Activated naive CD8-positive, alpha-beta T cell treated with anti-CD3 and anti-CD28 coated beads for 36 hours (primary cell): ENCODE measurements at places on chromosomes 3 and 15.

DNA sequence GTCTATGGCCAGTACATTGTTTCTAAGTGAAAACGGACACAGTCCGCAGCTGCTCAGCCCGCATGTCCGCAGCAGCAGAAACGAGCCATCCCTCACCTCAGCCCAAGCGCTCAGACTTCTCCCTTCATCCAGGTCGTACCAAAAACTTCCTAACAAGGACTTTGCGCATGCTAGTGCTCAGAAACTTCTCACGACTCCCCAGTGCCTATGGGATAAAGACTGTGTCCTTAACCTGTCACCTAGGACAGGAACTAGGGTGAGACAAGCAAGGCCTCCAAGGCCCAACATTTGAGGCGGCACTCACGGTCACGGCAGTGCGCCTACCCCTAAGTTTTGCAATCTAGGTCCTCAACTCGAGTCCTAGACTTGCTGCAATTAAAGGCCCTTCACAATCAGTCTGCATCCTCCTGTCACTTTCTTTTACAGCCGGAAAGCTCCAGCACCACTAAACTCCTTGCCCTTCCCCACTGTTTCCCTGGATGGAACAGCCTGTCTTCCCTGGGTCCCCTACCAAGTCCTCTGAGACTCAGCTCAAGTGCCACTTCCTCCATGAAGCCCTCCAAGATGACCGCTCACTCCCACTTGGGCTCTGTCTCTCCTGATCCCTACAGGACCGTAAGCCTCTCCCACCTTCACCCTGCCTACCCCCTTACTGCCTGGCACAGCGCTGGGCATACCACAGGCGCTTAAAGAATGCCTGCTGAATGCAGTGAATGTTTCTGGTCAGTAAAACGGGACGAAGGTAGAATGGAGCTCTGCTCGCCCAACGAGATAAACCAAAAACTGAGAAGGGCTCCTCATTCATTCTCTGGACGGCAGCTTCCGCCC is 1.2 kb downstream of the CLN6 start:
- no peak for DNase-seq

GRCh38 chr15:64841060-64841343 is 713 bp upstream of the PLEKHO2 start:
- no peak for DNase-seq

GRCh38 chr3:4990069-4990468 is 10.8 kb downstream of the BHLHE40 start:
- no peak for DNase-seq

- no peak for DNase-seq
Observed at GRCh38 chr15:78085928-78086327, 6.4 kb upstream of the SH2D7 start.

GRCh38 chr3:106440672-106441071 is 571.9 kb upstream of the CBLB start:
- no peak for DNase-seq

DNA sequence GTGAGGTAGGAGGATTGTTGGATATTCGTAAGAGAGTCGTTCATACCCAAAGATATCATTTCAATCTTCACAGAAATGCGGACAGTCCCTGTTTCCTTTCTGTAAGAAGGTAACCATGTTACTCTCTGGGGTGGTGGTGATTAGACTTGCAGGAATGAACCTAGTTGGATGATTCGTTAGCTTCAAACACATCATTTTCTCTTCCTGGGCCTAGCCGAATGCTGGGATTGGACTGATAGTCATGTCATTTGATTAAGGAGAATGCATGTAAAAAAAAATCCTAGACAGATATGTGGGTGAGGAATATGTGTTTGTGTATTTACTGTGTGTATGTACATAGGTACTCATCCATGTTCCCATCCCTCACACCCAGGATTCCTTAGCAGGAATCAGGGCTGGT is 12.4 kb downstream of the SLCO3A1 start:
- DNase-seq: no peak

- DNase-seq: no peak
Observed at GRCh38 chr3:35028157-35028556, 611.2 kb upstream of the ARPP21 start.

GRCh38 chr15:71088155-71088554 is 27.1 kb upstream of the THSD4 start:
- no peak for DNase-seq

GRCh38 chr3:117562000-117562399 is 852.4 kb downstream of the TUSC7 start:
- DNase-seq: no peak

DNA sequence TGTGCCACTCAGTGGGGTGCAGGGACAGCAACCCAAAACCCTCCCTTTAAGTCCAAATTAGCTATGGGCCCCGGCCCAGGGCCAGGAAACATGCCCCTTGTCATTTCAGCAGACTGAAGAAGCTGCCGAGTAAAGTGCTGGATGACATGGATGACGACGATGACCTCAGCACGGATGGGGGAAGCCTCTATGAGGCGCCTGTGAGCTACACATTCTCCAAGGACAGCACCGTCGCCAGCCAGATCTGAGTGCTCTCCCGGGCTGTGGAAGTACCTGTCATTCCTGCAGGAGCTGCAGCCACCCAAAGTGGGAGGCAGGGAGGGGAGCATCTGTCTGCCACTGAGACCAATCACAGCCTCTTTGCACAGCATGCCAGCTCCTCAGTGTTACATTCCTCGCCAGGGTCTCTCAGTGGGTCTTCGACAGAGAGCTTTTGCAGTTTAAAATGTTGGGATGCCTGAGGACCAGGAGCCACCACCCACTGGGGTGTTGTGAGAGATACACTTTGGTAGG is 44.4 kb upstream of the MYZAP start:
- no peak for DNase-seq

DNA sequence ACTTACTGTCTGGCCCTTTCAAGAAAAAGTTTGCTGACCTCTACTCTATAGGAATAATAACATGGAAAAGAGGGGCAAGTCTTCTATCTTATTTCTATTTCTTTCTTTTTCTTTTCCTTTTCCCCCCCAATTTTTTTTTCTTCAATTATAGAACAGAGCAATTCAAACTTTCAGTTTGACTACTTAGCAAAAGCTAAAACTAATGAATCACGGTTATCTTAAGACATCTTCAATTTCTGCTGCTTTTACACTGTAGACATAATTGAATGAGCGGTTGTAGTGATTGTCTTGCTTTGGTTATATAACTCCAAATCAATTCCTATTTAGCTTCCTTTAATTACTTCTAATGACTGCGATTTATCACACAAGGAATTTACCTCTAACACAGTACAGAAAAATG is 74.3 kb upstream of the P2RY1 start:
- no peak for DNase-seq

GRCh38 chr3:58055314-58055713 is 47.1 kb downstream of the FLNB start:
- DNase-seq: no peak

DNA sequence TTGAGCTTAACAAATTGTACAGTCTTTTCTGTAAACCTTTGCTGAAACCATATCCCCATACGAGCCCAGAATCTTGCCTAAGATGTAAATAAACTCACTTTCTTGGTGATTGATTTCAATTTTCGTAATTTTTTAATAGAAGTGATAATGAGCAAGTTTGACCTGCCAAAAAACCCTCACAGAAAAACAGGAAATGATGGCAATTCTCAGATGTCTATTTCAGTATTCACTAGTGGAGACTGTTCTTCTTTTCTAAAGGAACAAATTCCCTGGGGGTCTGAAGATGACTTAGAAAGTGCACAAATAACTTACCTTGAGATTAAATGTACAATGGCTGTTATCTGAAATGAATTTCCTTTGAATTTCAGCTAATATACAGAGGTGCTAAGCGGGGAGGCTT is 116.5 kb upstream of the CMC1 start:
- no peak for DNase-seq

GRCh38 chr3:18012436-18012835 is 270.0 kb upstream of the TBC1D5 start:
- no peak for DNase-seq

GRCh38 chr3:130276203-130276803 is 69.2 kb upstream of the COL6A5 start:
- DNase-seq: no peak

- no peak for DNase-seq
Observed at GRCh38 chr15:89785774-89786140, 9.6 kb downstream of the MESP2 start.

DNA sequence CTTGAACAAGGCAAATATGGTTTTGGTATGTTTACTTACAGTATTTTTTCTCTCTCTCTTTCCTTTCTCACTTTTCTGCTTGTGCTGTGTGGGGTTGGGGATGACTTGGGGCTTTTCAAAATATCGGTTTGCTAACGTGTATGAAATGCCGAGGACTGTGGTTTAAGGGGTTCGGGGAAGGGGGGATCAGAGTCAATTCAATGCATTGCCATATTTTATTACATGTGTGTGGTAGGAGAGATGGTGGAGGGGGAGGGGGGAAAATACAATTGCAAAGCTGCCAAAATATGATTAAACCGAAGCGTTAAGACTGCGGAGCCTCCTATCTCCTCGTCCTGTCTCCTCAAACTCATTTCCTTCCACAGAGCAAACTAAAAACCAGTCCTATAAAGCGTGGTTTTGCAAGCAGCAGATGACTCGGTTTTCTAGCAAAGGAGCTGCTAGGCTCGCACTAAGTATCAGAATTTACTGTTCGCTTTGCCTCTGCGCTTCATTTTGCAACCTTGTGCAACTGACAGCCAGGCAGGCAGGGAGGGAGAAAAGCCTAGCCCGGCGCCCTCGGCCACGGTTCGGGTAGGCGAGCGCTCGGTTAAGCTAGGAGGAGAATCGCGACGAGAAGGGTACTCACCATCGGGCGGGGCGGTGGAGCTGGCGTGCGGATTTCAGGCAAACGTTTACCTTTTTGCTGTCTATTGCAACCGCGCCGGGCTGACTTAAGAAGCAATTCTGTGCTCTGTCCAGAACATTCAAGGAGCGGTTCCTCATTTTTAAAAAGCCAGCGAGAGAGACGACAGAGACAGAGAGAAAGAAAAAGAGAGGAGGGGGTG is 4.0 kb upstream of the NR2F2 start:
- DNase-seq: no peak

DNA sequence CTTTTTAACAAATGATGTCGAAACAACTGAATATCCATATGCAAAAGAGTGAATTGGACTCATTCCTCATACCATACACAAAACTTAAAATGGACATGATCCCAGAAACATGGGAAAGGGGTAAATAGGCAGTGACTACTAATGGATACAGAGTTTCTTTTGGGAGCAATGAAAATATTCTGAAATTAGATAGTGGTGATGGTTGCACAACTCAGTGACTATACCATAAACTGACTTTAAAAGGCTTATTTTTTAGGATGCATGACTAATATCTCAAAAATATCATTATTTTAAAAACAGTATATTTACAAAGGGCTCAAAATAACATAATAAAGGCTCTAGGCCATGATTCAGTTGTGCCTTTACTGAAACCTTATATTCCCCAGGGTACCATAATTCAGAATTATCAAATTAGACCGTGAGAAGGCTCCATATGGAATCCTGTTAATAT is 16.3 kb upstream of the ATP13A3 start:
- DNase-seq: no peak
